Left hindlimb (tissue), 1 donor: ENCODE measurements at places on chromosomes 7 and 10.

- peak; percentile 64 for DNase-seq
Measured at GRCh38 chr7:132575419-132575981, 770 bp downstream of the PLXNA4 start.

- no peak for DNase-seq
Measured at GRCh38 chr7:138890499-138891445, 90.4 kb downstream of the KIAA1549 start.

GRCh38 chr10:59360605-59361405 is 1.5 kb downstream of the FAM13C start:
- DNase-seq, result no peak

GRCh38 chr7:48691788-48692187 is 232.6 kb upstream of the CDC14C start:
- no peak for DNase-seq

GRCh38 chr7:92135052-92135889 is 994 bp upstream of the CYP51A1 start:
- no peak for DNase-seq

- DNase-seq, result no peak
Measured at GRCh38 chr7:90917539-90917938, 321.4 kb downstream of the CDK14 start.

DNA sequence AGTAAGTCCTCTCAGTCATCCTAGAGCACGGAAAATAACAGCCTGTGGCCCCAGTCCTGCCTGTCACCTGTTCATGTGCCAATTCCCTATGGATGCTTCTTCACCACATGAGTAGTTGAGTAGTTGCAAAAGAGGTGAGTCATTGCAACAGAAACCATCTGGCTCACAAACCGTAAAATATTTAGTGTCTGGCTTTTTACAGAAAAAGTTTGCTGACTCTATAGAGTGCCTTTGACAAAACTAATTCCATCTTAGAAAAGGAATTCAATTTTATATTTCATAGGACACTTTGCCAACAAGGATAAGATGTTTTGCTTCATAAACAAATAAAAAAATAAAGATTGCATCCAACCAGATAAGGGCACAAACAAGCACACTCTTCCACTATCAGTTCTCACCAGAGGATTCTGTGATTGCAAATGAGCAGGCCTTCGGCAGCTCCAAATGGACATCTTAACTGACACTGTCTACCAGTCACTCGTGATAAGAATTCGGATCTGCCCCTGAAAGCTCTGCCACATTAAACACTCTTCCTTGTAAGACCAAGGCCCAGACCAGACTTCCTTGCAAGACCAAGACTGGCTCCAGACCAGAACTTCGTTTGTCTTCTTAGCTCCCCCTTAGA is 242.7 kb upstream of the SEMA3C start:
- DNase-seq, result no peak

- DNase-seq, result no peak
Measured at GRCh38 chr7:95694334-95694733, 78.0 kb upstream of the DYNC1I1 start.

DNA sequence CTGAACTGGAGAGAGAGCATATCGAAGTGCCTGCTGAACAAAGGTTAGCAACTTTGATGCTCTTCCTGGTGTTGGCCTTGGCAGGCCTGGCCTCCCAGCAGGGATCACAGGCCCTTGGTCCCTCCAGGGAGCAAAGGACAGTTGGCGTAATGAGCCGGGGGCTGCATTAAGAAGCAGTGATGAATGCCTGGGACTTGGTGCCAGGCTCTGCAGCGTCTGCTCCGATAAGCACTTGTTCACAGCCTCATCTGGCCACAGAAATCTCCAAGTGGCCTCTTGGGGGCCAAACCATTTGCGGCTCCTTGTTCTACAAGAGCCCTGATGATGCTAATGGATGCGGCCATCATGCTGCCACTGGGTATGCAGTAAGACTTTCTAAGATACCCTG is 31.8 kb downstream of the CRHR2 start:
- DNase-seq, result no peak

DNA sequence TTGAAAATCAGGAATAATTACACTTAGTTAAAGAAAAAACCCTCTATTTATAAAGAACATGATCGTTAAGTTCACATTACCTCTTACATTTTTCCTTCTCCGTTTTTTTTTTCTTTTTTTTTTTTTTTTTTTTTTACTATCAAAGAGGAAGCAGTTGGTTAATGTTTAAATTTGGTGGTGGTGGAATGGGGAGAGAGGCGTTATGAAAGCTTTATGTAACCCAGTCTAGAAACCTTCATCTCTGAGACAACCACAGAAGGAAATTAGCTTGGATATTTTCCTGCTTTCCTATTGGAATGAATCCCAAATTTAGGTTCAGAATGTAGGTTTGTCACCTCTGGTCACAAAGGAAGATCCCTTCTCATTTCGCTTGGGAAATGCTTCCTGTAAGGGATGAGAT is 31.5 kb upstream of the LHFPL3 start:
- no peak for DNase-seq

DNA sequence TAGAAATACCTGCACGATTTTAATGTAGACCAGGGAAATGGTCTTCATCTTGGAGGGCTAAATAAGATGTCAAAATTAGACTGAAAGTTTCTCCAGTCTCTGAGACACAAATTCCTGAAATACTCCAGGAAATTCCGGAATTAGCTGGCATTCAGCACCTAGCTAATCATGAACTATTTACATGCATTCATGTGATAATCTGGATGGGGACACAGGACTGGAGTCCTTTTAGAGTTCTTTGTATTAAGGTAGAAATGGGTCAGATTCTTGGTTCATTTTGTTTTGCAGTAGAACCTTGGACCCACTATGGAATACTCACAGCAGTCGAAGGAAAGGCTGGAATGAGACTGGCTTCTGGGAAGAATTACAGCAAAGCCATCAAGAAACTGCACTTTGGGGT is 65.3 kb upstream of the MDFIC start:
- no peak for DNase-seq

DNA sequence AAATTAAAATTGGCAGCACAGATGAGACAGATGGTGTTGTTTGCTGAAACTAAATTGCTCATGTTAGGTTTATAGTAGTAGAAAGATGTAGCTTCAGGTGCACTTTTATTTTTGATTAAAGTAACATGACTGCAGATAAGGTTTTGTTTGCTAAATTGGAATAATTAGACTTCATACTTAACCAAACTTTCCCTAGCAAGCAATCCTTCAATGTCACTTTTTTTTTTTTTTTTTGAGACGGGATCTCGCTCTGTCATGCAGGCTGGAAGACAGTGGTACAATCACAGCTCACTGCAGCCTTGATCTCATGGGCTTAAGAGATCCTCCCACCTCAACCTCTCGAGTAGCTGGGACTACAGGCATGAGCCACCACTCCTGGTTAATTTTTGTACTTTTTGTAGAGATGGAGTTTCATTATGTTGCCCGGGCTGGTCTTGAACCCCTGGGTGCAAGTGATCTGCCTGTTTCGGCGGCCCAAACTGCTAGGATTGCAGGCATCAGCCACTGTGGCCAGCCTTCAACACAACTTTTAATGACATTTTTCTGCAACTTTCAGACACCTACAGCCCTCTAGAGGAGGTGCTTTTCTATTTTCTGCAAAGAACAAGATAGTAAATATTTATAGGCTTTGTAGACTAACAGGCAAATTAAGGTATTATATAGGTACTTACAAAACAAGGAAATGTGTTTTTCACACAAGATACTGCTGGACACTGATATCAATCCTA is 84.8 kb upstream of the CCNY start:
- no peak for DNase-seq
